Nephron progenitor cell (in vitro differentiated cells): ENCODE measurements at places on chromosomes 3 and 15.
A peak's percentile ranks its signal among the peaks of the same experiment; 100 is the strongest.

DNA sequence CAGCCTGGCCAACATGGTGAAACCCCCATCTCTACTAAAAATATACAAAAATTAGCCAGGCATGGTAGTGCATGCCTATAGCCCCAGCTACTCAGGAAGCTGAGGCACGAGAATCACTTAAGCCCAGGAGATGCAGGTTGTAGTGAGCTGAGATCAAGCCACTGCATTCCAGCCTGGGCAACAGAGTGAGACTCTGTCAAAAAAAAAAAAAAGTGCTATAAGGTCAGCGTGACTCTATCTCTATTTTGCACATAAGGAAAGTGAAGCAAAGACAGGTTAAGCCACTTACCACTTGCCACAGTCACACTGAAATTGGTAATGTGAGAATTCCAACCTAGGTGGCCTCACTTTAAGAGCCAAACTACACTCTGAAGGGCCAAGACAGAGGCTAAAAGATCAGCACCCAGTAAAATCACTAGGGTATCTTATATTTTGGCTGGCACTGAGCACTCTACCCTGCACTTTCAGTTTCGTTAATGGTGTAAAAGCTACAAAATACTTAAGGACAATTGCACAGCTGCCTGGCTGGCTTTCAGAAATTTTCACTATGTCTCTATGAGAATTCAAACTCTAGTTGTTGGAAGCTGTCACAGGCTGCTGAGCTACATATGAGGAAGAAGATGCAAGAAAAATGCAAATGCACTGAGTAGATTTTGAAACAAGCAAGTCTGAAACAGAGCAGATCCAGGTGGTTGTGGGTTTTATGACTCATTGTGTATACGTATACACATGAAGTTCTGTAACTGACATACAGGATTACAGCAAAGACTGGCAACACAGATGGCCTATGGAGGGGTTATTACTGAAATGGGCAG lies 32.7 kb downstream of the TRANK1 start:
- no peak for DNase-seq

- peak; percentile 40 for DNase-seq
These were observed 716 bp upstream of the ISLR2 start for GRCh38 chr15:74129586-74130154.

GRCh38 chr3:11391174-11391879 lies 119.1 kb downstream of the ATG7 start:
- DNase-seq: no peak

DNA sequence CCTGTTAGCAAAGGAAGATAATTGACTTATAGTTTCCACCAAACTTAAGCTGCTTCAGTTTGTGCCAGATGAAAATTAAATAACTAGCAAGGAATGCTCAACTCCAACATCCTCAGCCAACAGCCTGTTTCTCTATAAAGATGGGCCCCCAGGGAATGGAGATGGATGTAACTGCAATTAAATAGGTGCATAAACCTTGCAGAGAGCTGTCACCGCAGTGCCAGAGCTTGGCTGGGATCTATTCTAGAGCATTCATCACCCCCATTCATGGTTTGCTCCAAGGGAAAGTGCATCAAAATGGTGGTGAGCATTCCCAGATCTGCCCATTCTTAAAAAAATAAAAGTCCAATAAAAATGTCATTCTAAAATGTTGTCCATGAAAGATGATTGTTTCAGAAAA lies 19.7 kb upstream of the RORA start:
- DNase-seq: no peak

DNA sequence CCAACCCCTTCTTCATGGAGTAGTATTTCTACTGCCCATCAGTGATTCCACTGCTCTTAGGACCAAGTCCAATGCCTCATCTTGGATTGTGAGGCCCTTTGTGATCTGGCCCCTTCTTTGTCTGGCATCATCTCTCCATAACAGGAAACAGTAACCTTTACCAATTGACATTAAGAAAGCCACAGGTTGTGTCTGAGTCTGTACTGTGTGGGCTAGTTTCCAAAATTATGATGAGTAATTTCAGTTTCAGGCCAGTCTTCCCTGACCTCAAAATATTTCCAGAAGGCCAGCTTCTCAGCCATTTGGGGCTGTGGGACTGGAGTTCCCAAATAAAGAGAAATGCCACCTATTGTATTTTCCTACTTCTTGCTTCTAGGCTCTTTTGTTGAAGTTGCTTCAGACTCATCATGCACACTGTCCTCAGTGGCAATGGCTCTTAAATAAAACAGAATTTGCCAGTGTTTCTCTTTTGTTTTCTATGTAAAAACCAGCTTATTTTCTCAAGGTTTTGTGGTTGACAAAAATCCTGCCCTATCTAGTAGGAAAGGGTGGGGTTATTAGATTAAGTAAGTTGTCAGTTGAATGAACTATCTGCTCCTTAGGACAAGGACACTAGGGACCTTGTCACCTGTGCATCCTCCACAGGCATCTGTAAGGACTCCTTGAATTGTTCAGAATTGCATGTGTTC lies 47.0 kb upstream of the ACKR4 start:
- DNase-seq: no peak

DNA sequence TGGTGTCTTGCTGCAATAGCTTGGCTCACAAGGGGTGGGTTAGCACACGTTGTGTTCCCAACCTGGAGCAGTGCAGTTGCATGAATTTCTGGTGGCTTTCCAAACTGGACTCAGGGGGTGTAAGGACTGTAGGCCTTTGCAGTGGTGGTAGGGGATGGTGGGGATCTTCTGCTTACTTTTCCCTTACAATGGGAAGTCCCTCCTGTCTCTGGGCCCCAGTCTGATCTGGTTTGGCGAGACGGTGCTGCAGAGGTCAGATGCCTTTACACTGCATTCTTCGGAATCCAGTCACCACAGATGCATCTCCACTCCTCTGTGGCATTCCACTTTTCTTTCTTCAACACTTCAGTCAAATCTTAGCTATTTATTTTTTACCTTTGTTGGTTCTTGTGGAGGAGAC lies 132.1 kb downstream of the DOCK3 start:
- DNase-seq: no peak
